ENCODE measurements at places on chromosomes 2 and 18.

DNA sequence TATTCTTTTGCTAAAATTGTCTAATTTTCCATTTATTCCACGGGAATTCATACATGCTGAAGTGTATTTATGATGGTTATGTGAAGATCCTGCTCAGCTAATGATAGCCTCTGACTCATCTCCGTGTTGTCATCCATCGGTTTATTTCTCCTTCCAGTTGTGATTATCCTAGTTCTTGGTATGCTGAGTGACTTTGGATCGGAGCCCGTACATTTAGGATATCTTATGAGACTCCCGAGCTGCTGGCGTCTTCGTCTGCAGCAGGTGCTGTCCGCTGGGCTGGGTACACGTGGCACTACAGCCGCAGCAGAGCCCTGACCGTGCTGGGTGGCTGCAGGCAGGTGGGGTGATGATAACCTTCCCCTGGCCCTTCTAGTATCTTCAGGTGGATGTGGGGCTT lies 40.1 kb upstream of the GALR1 start:
- no peak for DNase-seq

- DNase-seq = no peak
Measured at GRCh38 chr2:60818272-60818671, 62.2 kb downstream of the PAPOLG start.

DNA sequence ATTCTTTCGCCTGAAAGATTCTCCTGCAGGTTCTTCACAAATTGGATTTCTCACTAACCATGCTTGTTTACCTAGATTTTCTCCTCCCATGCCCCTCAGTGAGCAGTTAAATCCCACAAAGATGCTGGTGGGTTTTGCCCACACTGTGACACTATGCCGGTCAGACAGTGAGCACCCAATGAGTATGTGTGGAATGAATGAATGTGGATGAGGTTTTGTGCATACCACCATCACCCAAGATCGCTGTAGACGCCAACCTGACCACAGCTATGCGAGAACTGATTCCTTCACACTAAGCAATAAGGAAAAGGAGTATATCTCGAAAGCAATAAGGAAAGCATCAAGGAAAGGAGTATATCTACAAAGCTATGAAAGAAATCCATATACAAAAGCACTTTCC lies 116.7 kb downstream of the PID1 start:
- DNase-seq = no peak

GRCh38 chr2:182894174-182894573 lies 27.7 kb upstream of the FRZB start:
- no peak for DNase-seq

GRCh38 chr2:141943918-141944317 lies 186.9 kb downstream of the LRP1B start:
- no peak for DNase-seq

- DNase-seq = no peak
Measured at GRCh38 chr2:126635736-126636135, 20.2 kb upstream of the GYPC start.

DNA sequence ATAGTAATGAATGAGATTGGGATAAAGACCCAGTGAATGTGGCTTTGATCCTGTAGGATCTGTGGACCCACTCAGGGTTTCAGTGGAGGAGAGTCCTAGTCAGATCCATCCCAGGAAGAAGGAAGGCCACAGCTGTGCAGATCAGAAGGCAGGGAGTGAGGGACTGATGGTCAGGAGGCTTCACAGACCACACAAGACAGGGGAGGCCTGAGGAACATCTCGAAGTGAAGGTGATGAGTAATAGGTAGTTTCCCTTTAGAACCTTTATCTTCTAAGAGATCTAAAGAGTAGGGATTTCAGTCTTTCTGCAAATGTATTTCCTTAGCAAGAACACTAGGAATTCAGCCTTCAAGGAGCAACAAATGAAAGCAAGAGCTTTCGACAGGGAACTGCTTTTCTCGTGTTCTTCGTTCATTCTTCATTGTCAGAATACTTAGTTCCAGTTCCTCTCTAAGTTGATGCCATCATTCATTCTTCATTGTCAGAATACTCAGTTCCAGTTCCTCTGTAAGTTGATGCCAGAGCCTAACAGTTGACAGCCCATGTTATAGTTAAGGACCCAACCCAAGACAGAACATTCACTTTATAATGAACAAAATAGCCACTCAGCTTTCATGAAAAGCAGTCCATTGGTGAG lies 150.2 kb upstream of the EPAS1 start:
- no peak for DNase-seq

- DNase-seq = no peak
Measured at GRCh38 chr18:23641937-23642666, 20.6 kb downstream of the ANKRD29 start.

All from activated CD8-positive, alpha-beta memory T cell treated with anti-CD3 and anti-CD28 coated beads for 1 hour (primary cell).